ENCODE measurements at places on chromosomes 16 and 17.

GRCh38 chr16:8577678-8578304 is 12.5 kb downstream of the TMEM114 start:
- no peak for DNase-seq

GRCh38 chr16:14263011-14263410 is 191.9 kb downstream of the MRTFB start:
- no peak for DNase-seq

DNA sequence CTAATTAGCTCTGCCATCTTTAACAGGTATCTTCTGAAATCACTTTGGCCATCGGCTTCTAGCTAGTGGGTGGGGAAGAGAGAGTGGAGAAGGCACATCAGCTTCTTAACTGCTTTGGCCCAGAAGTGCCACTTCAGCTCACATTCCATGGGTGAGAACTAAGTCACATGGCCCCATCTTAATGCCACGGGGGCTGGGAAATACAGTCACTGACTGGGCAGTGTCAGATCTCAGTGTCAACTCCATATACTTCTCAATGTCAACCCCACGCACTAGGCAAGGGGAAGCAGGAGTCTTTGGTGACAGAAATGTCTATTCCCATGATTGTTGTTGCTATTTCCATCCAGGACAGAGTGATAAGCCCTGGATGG is 29.4 kb downstream of the CCR7 start:
- no peak for DNase-seq

DNA sequence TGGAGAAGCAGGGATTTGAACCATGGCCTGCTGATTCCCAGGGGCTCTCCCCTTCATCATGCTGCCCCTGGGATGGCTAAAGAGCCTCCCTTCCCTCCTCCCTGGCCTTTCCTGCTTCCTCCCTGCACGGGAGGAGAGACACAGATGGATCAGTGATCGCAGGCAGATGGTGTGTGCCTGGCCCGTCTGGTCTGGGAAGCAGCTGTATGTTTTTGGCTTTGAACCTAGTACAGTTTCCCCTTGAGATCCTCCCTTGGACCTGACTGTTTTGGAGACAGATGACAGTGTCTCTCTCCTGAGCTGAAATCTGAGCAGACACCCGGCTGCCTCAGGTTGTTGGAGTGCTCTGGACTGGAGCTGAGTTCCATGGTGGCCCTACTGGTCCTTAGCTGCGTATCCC is 29.0 kb upstream of the ATP2C2 start:
- DNase-seq, result no peak

DNA sequence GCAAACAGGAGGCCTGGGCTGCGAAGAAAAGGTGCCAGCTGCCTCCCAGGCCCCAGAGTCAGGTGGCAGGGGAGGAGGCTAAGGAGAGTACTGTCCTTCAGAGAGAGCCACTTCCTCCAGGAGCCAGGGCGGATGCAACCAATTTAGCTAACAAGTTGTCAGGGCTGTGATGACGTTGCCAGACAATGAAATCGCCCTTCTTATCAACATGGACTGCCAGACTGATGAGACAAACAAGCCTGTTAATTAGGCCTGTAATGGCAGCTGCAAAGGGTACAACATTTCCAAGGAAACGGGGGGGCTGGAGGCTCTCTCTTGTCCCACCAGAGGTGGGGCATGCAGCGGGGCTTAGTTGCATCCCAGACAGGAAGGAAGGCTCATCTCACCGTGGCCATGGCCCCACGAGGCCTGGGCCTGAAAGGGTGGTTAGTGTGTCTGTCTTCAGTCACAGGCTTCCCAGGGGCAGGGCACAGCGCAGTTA is 111.8 kb downstream of the SDK2 start:
- DNase-seq, result no peak
